ENCODE measurements at places on chromosomes 7 and 10.

GRCh38 chr7:36047091-36047658 is 105.9 kb upstream of the EEPD1 start:
- no peak for DNase-seq

- no peak for DNase-seq
Observed at GRCh38 chr10:63667596-63668480, 146.6 kb downstream of the REEP3 start.

GRCh38 chr10:47053081-47053798 is 142.0 kb downstream of the PTPN20 start:
- no peak for DNase-seq

GRCh38 chr10:103553743-103554487 is 60.4 kb downstream of the NEURL1 start:
- no peak for DNase-seq

GRCh38 chr10:4568731-4569130 is 257.3 kb upstream of the AKR1E2 start:
- DNase-seq: no peak

- no peak for DNase-seq
Observed at GRCh38 chr7:16532272-16532671, 5.6 kb downstream of the LRRC72 start.

GRCh38 chr10:110413903-110414547 is 83.7 kb upstream of the DUSP5 start:
- DNase-seq: no peak

- no peak for DNase-seq
Observed at GRCh38 chr10:31706464-31707092, 222.1 kb downstream of the ARHGAP12 start.

GRCh38 chr10:102311025-102311420 is 65.7 kb downstream of the GBF1 start:
- DNase-seq: no peak

- DNase-seq: no peak
Observed at GRCh38 chr10:1514681-1515080, 222.6 kb downstream of the ADARB2 start.

- no peak for DNase-seq
Observed at GRCh38 chr10:77182803-77183202, 454.8 kb downstream of the KCNMA1 start.

- no peak for DNase-seq
Observed at GRCh38 chr10:101050208-101051069, 11.3 kb upstream of the KAZALD1 start.

DNA sequence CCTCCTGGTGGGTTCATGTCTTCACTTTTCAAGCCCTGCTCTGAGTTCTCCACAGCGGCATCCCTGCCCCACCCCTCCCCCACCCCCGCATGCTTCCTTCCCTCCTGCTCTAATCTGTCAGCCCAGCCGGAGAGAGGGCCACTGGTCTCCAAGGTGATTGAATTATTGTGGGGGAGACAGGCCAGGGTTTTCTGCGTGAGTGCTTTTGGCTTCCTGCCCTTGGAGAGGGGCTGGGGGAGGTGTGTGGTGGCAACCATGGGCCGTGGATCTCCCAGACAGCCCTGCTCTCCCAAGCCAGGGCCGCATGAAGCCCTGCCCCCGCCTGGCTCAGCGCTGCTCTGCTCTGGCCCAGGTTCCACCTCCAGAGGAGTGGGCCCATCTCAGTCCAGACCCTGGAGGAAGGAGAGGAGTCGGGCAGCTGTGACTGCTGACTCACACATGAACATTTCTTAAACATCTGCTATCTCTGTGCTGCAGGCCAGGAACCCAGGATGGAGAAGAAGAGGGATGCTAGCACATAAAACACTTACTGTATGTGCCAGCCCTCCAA is 109.9 kb downstream of the ZMIZ1 start:
- no peak for DNase-seq

DNA sequence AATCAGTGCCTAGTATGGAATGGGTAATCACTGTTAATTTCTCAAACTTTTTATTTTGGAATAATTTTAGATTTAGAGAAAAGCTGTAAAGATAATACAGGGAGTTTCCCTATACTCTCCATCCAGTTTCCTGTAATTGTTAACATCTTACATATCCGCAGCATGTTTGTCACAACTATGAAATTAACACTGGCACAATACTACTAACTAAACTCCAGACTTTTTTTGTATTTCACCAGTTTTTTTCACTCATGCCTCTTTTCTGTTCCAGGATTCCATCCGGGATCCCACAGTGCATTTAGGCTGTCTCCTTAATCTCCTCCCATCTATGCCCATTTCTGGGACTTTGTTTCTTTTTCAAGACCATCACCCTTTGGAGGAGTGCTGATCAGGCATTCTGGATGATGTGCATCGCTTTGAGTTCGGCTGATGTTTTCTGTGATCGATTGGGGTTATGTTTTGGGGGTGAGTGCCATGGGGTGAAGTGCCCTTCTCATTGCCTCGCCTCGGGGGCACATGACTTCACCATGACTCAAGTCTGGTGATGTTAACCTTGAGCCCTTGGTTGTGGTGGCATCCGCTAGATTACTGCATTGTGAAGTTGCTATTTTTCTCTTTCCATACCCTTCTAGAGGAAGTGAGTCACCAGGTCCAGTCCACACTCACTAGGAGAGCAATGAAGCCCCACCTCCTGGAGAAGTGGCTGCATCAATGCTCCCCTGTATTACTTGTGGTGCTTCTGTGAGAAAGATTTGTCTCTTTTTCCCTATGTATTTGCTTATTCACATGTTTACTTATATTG is 43.9 kb upstream of the GRB10 start:
- DNase-seq: no peak

GRCh38 chr7:95843286-95843685 is 70.9 kb downstream of the DYNC1I1 start:
- no peak for DNase-seq

DNA sequence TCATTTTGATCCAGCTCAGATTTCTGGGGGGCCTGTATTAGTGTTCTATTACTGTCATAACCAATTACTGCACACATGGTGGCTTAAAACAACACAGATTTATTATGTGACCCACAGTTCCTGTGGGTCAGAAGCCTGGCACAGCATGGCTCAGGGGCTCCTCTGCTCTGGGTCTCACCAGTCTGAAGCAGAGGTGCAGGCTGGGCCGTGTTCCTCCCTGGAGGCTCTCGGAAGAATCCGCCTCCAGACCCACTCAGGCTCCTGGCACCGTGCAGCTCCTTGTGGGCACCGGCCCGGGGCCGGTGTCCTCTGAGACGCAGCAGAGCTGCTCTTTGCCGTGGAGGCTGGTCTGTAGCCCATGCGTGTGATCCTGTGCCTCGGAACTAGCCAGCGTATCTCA is 61.5 kb downstream of the RAMP3 start:
- DNase-seq: no peak

DNA sequence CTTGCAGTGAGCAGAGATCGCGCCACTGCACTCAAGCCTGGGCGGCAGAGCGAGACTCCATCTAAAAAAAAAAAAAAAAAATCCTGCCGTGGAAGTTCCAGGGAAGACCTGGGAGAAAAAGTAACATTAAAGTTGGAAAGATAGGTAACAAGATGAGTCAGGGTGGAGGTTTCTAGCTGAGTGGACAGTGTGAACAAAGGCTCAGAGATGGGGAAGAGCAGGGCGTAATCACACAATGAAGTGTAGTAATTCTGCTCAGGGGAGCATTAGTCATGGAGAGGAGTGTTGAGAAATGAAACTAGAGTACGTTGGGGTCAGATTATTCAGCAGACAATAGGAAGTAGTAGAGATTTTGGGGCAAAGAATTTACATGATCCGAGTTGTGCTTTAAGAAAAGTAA is 21.6 kb upstream of the WASL start:
- no peak for DNase-seq

DNA sequence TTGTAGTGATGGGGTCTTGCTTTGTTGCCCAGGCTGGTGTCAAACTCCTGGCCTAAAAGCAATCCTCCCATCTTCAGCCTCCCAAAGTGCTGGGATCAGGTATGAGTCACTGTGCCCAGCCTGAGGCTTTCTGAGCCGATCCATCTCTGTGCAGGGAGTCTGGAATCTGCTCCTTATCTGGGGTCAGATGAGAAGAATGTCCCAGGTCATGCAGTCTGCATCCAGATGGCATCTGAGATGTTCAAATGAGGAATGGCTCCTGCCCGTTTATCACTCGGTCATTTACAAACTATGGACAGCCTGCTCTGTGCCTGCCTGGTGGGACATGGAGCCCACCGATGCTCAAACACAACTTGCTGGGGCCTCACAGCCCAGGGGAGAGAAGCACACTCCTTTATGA is 11.1 kb upstream of the SLC18A3 start:
- DNase-seq: no peak

DNA sequence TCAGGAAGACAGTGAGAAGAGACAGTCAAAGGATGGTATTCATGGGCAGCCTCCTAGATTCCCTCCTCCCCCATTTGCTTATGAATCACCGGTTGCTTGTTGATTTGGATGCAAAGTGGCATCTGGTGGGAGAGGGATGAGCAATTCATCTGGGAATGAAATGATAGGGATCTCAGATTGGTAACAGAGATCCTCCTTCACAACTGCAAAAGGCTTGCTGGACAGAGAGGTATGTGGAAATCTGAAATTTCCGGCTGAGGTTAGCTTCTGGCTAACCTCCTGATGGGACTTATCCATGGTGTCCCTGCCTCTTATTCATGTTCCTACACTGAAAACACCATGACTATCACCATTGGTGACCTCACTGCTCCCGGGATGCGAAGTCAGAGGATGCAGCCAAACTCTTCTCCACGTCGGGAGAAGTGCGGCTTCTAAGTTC is 48.4 kb upstream of the PODXL start:
- no peak for DNase-seq

GRCh38 chr7:108603656-108604306 is 34.1 kb downstream of the DNAJB9 start:
- no peak for DNase-seq

DNA sequence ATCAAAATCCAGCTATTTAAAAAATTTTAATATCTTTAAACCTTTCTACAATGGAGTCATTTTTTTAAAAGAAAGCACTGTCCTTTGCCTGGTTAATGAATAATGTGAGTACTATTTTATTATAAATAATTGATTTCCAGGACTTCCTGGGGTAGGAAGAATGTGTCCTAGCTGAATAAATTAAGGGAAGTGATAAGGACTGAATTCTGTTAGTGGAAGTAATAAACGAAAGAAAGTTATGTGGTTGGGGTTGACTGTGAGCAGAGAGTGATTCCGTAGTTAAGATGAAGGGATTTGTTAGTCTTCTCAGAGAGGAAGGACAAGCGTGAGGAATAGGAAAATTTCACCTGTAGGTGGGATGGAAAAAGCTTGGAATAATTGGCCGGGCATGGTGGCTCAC is 59.1 kb downstream of the AHCYL2 start:
- no peak for DNase-seq

GRCh38 chr10:36351159-36351558 is 709.1 kb upstream of the FZD8 start:
- no peak for DNase-seq

GRCh38 chr7:101832685-101833375 is 15.4 kb downstream of the CUX1 start:
- DNase-seq: no peak

DNA sequence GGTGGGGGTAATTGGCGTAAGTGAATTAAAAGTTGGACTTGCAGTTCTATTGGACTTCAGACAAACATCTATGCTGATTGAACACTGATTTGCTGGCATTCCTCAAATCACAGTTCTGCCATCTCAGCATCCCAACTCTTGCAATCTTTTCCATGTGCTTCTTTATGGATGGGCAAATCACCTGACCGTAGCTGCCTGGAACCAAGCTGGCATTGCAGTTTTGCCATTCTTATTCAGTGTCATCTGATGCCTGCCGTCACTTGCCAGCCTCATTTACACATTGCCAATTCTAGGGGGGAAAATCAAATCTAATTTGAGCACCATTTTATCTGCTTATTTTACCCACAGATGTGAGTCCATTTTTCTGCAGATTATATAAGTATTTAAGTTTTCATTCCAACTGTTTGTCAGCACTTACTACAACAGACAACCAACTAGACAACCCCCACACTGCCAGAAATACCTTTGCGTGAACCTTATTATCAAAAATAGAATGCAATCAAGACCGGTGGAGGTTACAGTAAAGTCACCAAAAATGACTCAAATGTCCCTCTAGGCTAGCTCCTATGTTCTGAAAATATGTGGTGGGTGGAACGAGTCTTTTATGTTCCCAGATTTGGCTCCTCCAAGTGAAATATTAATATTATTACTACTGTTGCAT is 172.3 kb upstream of the CTBP2 start:
- DNase-seq: no peak

DNA sequence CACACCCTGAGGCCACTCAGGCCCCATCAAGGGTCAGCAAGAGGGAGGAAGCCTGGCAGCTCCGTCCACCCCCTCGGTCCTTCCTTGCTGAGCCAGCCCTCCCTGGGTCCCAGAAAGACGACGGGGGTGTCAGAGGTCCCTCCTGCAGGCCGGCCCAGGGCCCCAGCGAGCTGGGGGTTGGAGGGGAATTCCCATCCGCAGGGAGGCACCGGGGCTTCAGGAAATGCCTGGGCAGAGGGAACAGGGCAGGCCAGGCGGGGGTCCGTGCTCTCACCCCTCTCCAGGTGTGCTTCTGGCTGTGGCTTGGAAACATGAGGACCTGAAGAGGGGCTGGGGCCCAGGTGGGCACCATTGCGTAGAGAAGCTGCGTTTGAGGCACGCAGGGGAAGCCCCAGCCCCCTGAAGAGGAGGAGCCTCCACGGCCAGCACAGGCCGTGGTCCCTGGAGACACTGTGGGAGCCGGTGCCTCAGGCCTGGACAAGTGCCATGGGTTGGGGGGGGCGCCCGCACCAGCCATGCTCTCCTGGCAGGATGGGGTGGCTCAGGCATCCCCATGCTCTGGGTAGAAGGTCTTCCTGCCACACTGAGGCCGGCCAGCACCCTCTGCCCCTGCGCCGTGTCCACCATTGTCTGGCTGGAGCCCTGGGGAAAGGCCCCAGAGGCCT is 66.7 kb downstream of the PDGFA start:
- no peak for DNase-seq

- DNase-seq: no peak
Observed at GRCh38 chr10:27072436-27073114, 27.7 kb downstream of the ANKRD26 start.

GRCh38 chr7:69827558-69827957 is 229.3 kb downstream of the AUTS2 start:
- peak; percentile 61 for DNase-seq

GRCh38 chr7:105990727-105991453 is 27.8 kb downstream of the CDHR3 start:
- no peak for DNase-seq

DNA sequence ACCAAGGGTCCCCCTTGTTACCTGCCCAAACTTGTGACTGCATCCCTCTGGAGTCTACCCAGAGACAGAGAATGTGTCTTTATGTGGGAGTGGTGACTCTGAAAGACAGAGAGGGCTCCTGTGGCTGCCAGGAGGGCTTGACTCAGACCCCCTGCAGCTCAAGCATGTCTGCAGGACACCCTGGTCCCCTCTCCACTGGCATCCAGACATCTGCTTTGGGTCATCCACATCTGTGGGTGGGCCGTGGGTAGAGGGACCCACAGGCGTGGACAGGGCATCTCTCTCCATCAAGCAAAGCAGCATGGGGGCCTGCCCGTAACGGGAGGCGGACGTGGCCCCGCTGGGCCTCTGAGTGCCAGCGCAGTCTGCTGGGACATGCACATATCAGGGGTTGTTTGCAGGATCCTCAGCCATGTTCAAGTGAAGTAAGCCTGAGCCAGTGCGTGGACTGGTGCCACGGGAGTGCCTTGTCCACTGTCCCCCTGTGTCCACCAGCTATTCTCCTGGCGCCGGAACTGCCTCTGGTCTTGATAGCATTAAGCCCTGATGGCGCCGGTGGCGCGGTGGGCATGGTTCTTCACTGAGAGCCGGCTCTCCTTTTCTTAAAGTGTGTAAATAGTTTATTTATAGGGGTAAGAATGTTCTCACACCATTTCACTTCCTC is 19.4 kb upstream of the SH2D4B start:
- DNase-seq: no peak

- no peak for DNase-seq
Observed at GRCh38 chr7:92293896-92294590, 48.3 kb downstream of the ANKIB1 start.

Measured in NCI-H2029 (cell line).